NCI-H1417 (cell line): ENCODE measurements at places on chromosomes 5 and 9.

DNA sequence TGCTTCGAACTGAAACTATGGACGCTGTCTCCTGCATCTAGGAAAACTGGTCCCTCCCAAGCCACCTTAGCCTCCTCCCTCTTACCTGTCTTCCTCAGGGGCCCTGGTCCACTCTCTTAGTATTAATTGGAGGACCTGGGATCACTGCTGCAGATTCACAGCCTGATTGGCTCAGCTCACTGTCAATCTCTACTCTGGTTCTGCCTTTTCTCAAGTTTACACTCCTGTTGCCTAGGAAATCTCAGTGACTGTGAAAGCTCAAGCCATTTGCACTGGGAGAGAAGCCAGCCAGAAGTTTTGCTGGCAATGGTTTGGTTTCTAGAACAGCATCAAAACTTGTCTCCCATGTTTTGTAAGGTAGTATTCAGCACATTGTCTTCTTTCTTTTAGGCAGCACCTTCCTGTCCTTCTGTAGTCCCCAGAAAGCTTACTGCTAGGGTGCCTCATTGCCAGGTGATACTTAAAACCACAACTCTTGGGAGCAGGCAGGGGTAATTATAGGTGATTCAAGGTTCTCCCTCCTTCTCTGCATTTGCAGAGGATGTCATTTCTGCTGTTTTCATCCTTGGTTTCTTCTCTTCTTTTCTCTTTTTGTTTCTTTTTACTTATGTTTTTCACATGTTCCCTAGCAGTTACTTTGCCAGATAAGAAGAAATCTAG is at the start of gene CAPSL:
TSS of gene CAPSL (minus strand) at position 55 of the 660 bp plus-strand sequence. CDS start 17,502 bp downstream, outside the sequence.
- DNase-seq, result peak; percentile 48

DNA sequence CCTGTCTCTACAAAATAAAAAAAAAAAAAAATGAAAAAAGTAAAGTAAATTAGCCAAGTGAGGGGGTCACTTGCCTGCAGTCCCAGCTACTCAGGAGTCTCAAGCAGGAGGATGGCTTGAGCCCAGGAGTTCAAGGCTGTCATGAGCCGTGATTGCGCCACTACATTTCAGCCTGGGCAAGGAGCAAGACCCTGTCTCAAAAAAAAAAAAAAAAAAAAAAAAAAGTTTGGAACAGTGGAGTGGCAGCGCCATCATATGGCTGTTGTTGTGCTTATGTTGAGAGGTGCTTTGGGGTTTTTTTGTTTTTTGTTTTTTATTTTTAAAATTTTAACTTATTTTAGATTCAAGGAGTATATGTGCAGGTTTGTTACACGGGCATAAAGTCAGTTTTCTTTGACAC is 3.6 kb downstream of the BRIX1 start:
- no peak for DNase-seq

DNA sequence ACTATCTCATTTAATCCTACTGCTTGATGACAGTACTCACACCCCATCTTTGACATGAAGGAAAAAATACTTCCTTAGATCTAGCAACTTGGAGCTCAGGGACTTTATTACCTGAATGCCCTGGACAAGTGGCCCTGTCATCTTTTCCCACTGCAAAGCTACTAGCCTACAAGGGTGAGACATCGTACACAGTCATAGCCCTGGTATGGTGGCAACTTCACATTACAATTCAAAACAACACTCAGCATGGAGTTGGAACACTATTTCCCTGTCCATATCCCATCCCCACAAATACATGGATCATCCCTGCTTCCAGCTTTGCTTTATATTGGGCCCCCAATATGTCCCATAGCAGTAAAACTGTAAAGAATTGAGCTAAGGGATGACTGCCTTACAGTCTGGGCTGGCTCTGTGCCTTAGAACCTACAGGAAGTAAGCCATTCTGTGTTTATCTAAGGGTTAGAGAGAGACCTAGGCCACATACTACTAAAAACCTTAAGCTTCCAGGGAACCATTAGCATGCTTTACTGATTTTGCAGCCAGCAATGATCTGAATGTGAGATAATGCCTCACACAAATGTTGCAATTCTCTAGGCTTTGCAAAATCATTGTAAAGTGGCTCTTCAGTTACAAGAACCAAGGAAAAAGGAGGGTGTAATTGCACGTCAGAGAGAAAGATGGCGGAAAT is 55.9 kb downstream of the OTULIN start:
- peak; percentile 27 for DNase-seq

GRCh38 chr9:20749496-20750198 is 65.6 kb downstream of the FOCAD start:
- peak; percentile 66 for DNase-seq

- no peak for DNase-seq
Observed at GRCh38 chr5:164148292-164148691, 642.9 kb downstream of the MAT2B start.

DNA sequence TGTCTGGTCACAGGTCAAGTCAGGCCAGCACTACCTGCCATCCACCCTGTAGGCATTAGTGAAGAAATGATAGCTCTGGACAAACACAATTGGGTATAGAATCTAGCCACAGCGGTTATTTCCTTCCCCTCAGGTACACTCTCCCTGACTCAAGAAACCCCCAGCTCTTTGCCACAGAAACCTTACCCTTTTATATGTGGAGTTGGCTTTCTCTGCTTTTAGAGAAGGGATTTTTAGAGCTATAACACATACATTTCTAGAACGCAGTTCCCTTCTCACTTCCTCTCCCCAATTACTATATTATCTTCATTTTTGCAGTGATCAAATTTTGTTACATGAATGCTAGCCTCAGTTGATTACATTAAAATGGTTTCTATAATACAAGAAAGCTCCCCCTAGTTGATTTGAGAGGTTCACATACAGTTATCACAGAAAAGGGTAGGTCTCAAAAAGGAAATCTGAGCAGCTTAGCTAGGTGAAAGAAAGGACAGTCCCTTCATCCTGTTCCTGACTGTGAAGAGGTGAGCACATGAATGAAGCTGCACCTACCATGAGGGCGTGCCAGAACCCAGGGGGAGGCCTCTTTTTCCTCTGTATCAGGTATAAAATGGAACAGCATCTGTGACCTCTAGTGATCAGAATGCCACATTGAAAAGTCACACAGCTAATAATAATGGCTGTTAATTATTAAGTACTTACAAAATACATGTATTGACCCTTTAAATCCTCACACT is 425.6 kb downstream of the KIAA0825 start:
- no peak for DNase-seq

DNA sequence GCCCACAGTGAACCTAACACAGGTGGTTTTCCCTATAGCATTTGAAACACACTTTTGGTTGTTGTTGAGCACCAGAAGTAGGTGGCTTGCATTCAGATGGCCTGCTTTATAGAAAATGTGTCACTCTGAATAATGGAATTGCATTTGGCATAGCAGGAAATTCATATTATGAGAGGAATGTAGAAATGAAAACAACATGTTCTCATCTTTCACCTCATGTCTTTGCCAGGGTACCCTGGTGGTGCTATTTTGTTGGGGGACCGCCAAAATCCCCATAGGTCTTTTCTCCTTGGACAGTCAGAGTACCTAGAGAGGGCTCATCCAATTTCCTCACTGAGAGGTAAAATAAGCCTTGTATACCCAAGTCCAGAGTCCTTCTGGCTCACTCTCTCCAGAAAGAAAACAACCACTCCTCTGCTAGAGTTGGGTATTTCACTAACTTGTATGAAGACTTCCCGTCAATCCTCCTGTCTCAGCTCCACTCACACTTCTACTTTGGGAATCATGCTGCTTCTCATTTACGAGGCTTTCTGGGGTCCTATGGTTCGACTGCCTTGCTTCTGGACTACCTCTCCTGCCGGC is 67.4 kb downstream of the MRPS27 start:
- no peak for DNase-seq

DNA sequence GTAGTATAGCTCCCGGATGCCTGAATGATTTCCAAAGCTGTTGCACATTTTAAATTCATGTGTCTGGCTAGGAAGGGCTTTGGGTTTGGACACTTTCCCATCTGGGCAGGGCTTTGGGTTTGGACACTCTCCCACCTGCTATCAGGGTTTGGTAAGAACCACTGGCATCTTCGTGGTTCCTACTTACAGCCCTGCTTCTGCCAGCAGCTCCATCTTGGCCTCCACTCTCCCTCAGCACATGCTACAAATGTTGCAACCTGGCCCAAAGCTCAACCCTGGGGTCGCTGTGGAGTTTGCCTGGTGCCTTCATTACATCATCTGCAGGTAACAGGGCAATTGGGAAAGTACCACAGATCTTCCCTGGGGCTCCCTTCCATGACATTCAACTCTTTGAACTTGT is 3.5 kb downstream of the TMCO6 start:
- no peak for DNase-seq

- DNase-seq, result no peak
Observed at GRCh38 chr5:158746979-158747378, 352.7 kb downstream of the EBF1 start.

- no peak for DNase-seq
Observed at GRCh38 chr5:80370390-80370789, 37.5 kb upstream of the ZFYVE16 start.

- peak; percentile 51 for DNase-seq
Observed at GRCh38 chr9:107484117-107484723, 5.3 kb downstream of the KLF4 start.

GRCh38 chr9:64773491-64773931 is 511.5 kb downstream of the FOXD4L5 start:
- DNase-seq, result no peak

DNA sequence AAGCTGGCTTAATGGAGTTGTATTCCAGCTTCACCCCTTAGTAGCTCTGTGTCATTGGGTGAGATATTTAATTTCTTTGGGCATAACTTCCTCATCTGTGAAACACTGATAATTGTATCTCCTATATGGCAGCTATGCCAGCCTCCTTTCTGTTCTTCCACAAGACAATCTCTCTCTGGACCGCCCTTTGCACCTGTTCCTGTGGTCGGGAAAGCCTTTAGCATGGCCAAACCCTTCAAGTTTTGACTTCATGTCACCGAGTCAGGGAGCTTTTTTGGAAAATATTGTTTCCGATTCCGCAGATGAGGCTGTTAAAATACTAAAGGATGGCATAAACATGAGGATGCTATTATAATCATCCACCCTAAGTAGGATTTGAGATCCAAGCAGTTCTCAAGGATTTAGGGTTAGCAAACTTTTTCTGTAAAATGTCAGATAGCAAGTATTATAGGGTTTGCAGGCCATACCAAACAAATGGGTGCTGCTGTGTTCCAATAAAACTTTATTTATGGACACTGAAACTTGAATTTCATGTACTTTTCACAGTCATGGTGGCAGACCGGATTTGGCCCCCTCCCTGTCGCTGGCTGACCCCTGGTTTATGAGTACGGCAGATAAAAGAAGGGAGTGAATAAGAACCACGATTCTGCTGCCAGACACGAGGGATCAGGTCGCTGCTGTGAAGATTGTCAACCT is 695 bp upstream of the NDFIP1 start:
- DNase-seq, result no peak

- peak; percentile 46 for DNase-seq
Observed at GRCh38 chr5:30100929-30101328, 1092.6 kb upstream of the CDH6 start.

DNA sequence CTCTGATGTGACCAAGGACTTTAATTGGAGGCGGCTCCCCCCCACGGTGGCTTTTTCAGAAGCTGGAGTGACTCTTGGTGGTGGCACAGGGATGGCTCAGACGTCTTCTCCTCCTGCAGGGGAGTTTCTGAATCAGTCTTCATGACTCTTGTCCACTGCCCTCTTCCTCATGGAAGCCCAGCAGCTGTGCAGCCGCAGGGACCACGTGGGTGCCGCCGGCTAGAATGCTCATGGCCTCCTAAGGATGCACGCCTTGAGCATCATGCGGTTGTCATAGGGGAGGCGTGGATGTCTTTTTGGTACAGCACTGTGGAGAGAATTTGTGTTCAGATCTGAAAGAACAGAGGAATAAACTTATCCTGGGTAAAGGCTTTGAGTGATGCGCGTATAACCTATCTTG is 1.3 kb downstream of the TEX53 start:
- DNase-seq, result no peak

GRCh38 chr5:31270396-31270795 is 76.9 kb downstream of the CDH6 start:
- no peak for DNase-seq

GRCh38 chr9:133377721-133378216 is 1.6 kb downstream of the STKLD1 start:
- DNase-seq, result no peak

- DNase-seq, result no peak
Observed at GRCh38 chr9:25864509-25864908, 186.3 kb upstream of the TUSC1 start.

GRCh38 chr5:19891658-19892057 is 96.3 kb downstream of the CDH18 start:
- DNase-seq, result no peak

DNA sequence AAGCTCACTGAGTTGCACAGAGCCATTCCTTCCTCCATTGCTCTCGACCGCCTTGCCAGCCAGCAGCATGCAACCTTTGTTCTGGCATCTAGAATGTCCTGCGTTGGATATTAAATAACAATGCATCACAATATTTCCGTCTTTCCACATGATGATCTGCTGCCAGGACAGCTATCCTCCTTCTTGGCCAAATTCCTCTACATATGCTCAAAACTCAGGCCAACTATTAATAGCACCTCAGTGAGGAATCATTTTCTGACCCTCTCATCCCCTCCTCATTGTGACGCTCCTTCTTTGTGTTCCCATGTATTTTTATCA is 128.6 kb downstream of the MYO10 start:
- no peak for DNase-seq

DNA sequence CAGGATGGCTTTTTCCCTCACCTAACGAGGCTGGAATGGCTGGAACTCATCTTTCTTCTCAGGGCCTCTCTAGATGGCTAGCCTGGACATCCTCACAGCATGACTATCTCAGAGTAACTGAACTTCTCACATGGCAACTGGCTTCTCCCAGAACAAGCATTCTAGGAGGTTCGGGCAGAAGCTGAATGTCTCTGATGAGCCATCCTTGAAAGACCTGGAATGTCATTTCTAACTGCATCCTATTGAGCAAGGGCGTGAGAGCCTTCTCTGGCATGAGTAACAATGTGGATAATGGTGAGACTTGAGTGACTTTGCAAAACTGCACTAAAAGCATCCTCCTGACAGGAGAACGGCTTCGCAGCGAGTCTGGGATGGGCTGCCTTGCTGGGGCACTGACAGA is 487.7 kb downstream of the MAT2B start:
- no peak for DNase-seq

- DNase-seq, result no peak
Observed at GRCh38 chr5:124239572-124239971, 506.9 kb downstream of the ZNF608 start.

- no peak for DNase-seq
Observed at GRCh38 chr5:56310711-56311204, 77.6 kb upstream of the ANKRD55 start.

- no peak for DNase-seq
Observed at GRCh38 chr9:81849631-81850259, 78.5 kb upstream of the SPATA31D4 start.

DNA sequence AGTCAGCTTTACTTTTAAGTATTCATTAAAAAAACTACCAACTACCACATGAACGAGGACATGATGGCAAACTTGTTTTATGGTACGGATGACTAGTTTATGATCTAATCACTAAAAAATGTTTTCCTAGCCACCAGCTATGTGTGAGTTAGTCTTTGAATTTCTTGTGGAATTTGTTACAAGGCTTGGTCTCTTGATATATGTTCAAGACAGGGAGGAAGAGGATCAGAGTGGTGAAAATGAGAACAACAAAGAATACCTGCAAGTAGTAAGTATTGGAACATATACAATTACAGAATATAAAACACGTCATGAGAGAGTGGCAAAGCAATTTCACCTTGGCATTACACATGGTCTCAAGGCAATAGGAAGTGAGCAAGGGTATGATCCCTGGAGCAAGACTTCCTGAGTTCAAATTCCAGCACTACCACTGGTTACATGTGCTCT is 548.6 kb upstream of the TLE4 start:
- DNase-seq, result no peak

GRCh38 chr9:96691326-96691725 is 36.2 kb upstream of the PRXL2C start:
- DNase-seq, result no peak
